Natural killer cell (primary cell): ENCODE measurements at places on chromosomes 6 and 20. TPM values are rescaled to one million over a fixed set of nuclear protein-coding genes. Genes with fewer than 3 reads are reported as not detected.

DNA sequence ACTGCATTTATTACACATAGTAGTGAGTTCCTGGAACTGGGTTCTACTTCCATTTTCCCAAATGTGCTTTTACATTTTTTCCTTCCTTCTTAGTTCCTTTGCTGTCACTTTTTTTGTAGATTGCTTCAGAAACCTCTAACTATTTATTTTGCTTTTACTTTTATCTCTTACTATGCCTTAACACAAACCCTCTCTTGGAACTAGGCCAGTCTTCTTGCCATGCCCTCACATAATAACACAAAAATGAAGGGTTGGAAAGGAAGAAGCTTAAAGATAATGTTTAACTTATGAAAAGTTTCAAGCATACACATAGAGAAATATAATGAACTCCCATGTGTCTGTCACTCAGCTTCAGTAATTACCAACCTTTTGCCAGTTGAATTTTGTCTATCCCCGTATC is 27.1 kb downstream of the TOP1 start:
- DNase-seq = no peak

DNA sequence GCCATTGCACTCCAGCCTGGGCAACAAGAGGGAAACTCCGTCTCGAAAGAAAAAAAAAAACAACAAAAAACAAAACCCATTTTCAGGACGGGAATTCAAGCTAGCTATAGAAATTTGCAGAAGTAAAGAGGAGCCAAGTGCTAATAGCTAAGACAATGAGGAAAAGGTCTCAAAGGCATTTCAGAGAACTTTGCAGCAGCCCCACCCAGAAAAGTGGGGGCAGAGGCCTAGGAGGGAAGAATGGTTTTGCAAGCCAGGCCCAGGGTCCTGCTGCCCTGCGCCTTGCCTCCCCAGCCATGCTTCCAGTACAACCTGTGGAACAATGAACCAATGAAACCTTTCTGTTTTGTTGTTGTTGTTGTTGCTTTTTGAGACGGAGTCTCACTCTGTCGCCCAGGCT is 38.3 kb upstream of the SAMHD1 start:
- no peak for DNase-seq

GRCh38 chr6:113067612-113068275 is 720.6 kb downstream of the RFPL4B start:
- DNase-seq = no peak

Gene ELOVL2
- total RNA-seq = not detected
